Glutamatergic neuron (in vitro differentiated cells): ENCODE measurements at places on chromosomes 12 and 14.

DNA sequence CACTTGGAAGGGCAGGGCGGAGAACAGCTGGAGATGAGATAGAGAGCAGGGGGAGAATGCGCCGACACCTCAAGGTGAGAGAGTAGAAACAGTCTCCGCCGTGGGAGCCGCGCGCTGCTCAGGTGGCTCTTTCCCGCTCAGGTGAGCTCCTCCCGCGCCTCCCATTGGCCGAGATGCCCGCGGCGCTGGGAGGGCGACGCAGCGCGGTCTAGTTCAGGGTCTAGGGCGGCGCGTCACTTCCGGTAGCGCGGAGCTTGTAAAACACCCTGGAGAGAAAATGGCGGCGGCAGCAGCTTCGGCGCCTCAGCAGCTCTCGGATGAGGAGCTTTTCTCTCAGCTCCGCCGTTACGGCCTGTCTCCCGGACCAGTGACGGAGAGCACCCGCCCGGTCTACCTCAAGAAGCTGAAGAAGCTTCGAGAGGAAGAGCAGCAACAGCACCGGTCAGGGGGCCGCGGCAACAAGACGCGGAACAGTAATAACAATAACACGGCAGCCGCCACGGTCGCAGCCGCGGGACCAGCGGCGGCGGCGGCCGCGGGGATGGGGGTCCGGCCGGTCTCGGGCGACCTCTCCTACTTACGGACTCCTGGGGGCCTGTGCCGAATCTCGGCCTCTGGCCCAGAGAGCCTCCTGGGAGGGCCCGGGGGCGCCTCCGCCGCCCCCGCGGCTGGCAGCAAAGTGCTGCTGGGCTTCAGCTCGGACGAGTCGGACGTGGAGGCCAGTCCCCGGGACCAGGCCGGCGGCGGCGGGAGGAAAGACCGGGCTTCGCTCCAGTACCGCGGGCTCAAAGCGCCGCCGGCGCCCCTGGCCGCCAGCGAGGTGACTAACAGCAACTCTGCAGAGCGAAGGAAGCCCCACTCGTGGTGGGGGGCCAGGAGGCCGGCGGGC is at the start of gene LEMD3:
Gene LEMD3 (plus strand): TSS at position 264 of the 889 bp plus-strand sequence. CDS start 14 bp downstream, at position 278.
- peak; percentile 91 for DNase-seq

- no peak for DNase-seq
These were observed 3.7 kb downstream of the TMEM52B start for GRCh38 chr12:10182354-10183049.

- no peak for DNase-seq
These were observed 59.7 kb downstream of the TRPV4 start for GRCh38 chr12:109773384-109774011.

GRCh38 chr12:80849337-80849736 is 88.4 kb downstream of the LIN7A start:
- no peak for DNase-seq

GRCh38 chr12:51263341-51263740 is 6.9 kb downstream of the SMAGP start:
- no peak for DNase-seq

DNA sequence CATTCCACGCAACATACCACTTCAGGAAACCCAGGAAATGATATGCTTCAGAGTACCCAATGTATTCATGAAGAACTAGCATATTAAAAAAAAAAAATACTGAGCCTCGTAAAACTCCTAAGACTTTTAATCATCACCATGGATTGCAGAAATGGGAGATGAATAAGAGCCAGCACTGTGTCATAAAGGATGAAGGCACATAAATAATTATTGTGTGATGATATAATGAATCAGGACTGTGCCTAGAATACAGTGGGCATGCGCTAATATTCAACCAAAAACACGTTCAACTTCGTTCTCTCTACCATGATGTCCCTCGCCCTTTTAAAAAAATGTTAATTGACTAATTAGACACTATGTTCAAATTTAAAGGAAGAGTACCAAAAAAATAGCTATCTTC is 68.7 kb downstream of the CIT start:
- DNase-seq: no peak

GRCh38 chr12:46915082-46915481 is 89.3 kb upstream of the SLC38A4 start:
- DNase-seq: no peak

GRCh38 chr12:59597385-59597781 is 1.6 kb downstream of the SLC16A7 start:
- no peak for DNase-seq

DNA sequence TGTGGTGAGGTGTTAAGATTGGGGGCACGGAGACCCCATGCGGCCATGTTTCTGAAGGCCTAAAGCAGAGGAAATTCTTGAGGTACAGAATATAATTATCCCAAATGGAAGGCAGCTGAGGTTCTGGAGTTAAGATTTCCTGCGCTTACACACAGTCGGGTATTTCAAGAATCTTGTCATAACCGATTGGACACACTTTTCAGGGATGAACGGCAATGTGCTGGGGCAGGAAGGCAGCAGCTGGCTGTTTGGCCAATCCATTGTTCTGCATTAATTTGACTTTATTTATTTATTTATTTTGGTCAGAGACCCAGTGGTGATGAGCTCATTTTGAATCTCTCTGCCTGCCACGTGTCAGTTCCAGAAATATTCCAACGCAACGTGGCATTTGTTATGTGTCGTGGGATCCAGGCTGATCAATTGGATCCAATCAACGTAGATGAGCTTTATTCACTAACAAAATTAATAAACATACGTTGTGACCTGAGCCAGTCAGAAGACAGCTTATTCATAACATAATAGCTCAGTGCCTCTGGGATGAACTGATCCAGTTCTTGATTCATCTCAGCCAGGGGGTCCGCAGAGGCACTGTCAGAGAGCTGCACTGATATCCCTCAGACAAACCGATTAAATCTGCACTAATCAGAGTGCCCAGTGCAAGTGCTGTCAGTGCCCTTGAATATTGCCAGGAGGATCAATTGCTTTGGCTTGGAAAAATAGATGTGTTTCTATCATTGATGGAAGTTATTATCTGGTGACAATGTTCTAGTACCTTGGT is 181.0 kb downstream of the KTN1 start:
- DNase-seq: no peak

- no peak for DNase-seq
These were observed 54.6 kb upstream of the ATF7IP start for GRCh38 chr12:14310866-14311265.

DNA sequence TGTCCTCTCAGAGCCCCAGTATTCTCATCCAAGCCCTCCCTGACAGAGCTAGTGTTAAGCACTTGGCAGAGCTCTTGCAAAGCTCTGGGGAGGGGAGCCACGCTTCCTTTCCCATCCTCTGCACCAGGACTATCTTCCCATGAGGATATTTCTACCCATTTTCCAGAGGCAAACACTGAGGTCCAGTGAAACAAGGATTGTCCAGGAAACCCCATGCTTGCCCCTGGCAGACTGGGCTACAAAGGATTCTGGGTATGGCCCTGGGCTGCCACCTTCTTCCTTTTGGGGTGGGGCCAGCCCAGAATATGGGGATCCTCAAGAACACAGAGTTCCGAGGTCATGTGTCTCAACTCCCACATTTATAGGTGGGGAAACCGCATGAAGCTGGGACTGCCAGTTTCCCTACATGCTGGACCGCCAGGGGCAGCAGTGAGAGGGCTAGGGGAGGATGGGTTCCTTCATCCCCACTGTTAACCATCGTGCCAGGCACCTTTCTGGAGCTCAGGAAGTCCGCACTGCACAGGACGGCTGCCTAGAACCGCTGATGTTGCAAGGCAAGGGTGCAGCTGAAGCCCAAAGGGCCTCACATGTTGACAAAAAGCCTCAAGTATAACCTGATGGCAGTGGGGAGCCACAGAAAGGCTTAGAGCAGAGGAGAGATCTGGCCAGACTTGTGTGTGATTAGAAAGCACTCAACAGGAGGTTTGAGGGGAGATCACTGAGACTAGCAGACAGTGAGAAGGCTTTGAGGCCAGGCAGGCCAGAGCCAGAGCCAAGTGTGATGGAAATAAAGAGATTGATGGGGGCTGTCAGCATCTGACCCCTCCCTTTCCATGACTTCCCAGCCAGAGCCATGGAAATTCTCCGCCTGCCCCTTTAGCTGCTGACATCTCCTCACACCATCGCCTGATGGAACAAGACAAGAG is 5.5 kb upstream of the CCDC85C start:
- no peak for DNase-seq

- no peak for DNase-seq
These were observed 93.5 kb upstream of the ETV6 start for GRCh38 chr12:11555743-11556625.

DNA sequence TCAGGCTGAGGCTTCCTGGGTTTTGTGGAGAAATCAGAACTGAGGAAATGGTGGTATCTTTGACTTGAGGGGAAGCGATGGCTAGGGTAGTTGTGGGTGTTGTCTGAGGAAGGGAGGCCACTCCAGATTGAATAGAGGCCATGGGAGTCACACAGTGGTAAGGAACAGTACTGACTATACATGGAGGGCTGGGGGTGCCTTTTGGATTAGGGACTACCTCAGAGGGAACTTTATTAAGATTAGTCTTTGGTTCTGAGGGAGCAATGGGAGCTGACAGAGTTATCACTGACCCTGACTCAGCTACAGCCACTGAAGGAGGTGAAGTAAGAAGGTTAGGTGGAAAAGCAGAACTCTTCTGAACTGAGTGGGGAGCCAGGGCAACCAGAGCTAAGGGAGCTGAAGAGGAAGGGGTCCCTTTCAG is 4.4 kb downstream of the NACA start:
- DNase-seq: no peak

DNA sequence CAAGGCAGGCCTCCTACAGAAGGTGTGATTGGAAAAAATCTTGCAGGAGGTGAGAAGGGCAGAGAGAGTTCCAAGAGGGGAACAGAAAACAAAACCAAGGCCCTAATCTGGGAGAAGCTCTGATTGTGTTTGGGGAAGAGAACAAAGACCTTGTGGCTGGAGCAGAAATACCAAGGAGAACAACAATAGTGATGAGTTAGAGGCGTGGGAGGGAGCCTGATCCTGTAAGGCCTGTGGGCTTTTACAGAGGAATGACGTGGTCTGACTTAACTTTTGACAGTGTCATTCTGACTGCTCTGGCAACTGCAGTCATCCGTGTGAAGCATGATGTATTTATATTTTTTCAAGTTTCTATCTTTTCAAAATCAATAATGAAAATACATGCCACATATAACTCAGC is 200.6 kb downstream of the ANO4 start:
- DNase-seq: no peak

- no peak for DNase-seq
These were observed 128.2 kb downstream of the PTPN11 start for GRCh38 chr12:112546996-112547395.

- no peak for DNase-seq
These were observed 121.6 kb upstream of the RTL1 start for GRCh38 chr14:101025131-101025530.

DNA sequence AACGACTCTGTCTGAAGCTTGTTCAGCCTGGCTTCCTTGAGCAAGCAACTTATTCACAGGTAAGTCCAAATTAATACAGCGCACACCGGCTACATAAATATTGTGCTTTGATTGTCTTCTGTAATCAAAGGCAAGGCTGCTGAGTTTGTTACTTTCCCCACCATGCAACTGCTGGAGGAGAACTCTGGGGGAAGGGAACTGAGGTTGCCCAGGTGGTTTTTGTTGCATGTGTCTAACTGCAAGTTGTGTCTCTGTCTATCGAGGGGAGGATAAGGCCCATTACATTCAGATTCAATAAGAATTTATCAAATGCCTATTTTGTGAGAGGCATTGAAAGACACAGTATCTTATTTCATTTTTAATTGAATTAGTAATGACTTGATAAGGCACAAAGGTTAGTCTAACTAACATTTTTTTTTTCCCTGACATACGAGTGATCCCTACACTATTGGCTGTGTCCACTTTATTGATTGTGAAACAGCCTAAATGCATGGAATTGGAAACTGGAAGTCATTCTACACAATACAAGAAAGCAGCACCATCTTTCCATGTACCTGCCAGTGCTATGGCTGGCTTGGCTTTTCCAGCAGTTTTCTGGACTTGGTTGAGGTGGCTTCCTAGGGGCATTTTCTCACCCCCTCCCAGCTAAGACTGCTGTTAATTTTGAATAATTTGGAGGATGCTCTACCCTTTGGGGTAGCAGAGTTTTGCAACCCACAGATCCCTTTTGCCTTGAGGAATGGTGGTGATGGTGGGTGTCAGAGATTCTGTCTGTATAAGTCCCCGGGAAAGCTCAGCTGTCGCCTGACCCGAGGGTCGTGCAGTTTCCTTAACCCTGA is 951 bp upstream of the CHST11 start:
- DNase-seq: no peak

GRCh38 chr12:122747224-122748135 is 5.1 kb upstream of the DENR start:
- DNase-seq: no peak

GRCh38 chr14:72498646-72499045 is 395.3 kb downstream of the DPF3 start:
- no peak for DNase-seq

DNA sequence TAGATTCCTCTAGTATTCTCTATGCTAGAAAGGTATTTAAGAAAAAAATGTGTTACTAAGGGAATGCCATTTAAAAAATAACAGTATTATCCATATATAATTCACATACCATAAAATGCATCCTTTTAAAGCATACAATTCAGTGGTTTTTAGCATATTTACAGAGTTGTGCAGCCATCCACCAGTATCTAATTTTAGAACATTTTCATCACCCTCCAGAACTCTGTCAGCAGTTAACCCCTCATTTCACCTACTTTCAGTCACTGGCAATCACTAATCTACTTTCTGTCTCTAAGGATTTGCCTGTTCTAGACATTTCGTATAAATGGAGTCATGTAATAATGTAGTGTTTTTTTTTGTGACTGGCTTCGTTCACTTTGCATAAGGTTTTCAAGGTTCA is 33.4 kb downstream of the TBC1D15 start:
- no peak for DNase-seq

DNA sequence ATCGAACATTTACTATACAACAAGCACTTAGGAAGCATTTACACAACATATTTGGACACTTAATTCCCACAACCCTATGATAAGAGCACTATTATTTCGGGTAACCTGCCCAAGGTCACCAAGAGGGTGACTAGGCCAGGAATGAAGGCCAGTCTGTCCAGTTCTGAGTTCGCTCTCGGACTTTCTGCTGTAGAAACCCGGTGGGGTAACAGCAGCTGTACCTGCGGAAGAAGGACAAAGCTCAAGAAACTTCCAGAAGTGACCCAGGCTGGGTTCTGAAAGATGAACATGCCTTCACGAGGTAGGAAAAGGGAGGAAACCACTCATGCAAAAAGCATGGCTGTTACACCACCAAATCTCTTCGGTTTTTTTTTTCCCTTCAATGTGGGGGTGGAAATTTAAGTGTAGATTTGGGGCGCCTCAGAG is 10.8 kb downstream of the PLA2G1B start:
- no peak for DNase-seq

GRCh38 chr12:94658931-94659330 is 8.6 kb upstream of the TMCC3 start:
- DNase-seq: no peak

GRCh38 chr12:6167327-6168280 is 32.6 kb upstream of the CD9 start:
- DNase-seq: no peak

DNA sequence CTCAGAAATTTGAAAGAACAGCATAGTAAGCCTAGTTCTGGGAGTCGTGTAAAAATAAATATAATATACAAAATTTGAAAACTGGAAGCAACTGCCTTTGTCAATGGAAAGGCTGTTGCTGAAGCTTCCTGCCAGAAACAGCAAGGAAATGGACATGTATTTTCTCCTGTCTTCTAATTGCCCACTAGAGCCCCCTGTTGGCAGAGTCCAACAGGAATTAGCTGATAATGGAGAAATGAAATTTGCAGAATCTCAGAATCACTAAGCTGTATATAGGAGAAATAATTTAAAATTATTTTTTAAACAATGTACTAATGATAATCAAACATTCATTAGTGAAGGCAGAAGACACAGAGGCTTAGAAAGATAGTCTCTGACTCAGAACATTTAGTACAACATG is 414.8 kb downstream of the SLC6A15 start:
- DNase-seq: no peak
